ENCODE measurements at places on chromosomes 16 and 17. TPM values are rescaled to one million over a fixed set of nuclear protein-coding genes. Genes with fewer than 3 reads are reported as not detected.

DNA sequence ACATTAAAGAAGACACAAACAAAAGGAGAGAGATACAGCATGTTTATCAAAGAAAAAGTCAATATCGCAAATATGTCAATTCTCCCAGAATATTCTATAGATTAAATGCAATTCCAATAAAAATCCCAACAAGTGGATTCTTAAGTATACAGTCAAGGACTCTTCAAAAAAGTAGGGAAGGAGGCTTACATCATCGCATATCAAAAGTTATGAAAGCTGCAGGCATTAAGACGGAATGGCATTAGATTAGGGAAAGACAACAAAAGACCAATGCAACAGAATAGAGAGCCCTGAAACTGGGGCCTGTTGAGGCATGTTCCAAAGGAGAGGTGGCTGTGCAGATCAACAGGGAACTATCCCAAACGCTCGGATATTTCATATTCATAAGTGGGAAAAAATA is 76.0 kb downstream of the MARCHF10 start:
- no peak overlapping the region for H3K4me3 ChIP-seq
- no peak overlapping the region for H3K27ac ChIP-seq
- no peak for DNase-seq
- H3K4me1 ChIP-seq = peaks cover 17% of the 10 kb centered on the region
- peaks cover 5% of the 10 kb centered on the region for H3K27me3 ChIP-seq
- no peaks in the 10 kb centered on the region for H3K36me3 ChIP-seq

DNA sequence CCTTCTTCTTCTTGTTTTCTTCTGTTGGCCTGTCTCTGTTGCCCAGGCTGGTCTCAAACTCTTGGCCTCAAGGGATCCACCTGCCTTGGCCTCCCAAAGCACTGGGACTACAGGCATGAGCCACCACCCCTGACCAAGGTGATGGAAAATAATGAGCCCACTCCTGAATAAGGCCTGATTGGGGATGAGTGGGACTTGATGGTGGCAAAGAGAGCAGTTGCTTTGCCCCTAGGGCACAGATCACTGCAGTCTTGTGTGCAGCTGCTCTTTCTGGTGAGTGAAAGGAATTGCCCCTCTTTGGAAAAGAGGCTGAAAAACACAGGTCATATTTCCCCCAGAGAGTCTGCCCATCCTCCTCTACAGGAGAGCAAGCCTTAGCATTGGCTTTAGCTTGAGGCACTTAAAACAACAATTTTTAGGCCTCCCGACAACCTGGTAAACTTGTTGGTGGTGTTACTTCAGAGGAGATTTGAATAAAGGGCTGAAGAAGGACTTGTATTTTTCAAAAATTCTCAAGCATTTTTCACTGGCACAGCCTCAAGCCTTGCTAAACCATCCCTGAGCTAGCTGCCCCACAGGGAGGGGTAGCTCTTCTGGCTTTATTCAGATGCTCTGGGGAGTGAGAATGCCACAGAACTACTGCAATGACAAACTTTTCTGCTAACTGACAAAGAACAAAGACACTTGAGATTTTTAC is 6.1 kb upstream of the PDP2 start:
- DNase-seq = no peak
- H3K36me3 ChIP-seq = no peaks in the 10 kb centered on the region
- H3K4me1 ChIP-seq = peaks cover 14% of the 10 kb centered on the region

DNA sequence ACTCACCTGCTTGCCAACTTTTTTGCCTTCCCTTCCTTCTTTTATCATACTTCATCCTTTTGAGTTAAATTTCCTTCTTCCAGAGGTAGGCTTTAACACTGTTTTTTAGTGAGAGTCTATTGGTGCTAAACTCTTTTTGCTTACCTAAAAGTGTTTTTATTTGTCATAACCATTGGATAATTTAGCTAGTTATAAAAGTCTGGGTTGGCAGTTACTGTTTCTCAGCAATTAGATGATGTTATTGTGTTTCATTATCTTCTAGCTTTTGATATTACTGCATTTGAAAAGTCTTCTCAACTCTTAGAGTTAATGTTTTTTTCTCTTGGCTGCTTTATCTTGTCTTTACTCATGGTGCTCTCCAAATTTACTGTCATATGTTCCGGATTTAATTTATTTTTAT is 22.6 kb downstream of the ZNRF1 start:
- peaks cover 31% of the 10 kb centered on the region for H3K36me3 ChIP-seq
- peaks cover 20% of the 10 kb centered on the region for H3K4me1 ChIP-seq
- H3K27ac ChIP-seq = no peak overlapping the region
- no peak for DNase-seq

The NEK8 gene
- 5.9 TPM for total RNA-seq

The ZG16 gene
- total RNA-seq = 0.11 TPM

Data from mesothelial cell of epicardium (in vitro differentiated cells).